ENCODE measurements at places on chromosomes 16 and 17.

DNA sequence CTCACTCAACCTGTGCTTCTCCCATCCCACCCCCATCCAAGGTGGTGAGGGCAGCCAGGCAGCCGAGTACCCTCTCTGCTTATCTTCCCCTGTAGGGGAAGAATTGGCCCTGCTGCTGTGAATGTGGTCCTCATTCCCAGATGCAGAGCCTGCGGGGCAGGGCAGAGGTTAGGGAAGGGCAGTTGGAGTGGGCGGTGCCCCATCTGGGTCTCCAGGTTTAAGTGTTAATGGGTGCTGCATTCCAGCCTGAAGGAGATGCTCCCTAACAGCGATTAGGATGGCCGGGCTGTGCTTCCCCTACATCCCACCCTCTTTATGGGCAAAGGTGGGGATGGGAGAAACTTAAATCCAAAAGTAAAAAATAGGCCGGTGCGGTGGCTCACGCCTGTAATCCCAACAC lies 12.1 kb downstream of the TMEM95 start:
- no peak for DNase-seq

DNA sequence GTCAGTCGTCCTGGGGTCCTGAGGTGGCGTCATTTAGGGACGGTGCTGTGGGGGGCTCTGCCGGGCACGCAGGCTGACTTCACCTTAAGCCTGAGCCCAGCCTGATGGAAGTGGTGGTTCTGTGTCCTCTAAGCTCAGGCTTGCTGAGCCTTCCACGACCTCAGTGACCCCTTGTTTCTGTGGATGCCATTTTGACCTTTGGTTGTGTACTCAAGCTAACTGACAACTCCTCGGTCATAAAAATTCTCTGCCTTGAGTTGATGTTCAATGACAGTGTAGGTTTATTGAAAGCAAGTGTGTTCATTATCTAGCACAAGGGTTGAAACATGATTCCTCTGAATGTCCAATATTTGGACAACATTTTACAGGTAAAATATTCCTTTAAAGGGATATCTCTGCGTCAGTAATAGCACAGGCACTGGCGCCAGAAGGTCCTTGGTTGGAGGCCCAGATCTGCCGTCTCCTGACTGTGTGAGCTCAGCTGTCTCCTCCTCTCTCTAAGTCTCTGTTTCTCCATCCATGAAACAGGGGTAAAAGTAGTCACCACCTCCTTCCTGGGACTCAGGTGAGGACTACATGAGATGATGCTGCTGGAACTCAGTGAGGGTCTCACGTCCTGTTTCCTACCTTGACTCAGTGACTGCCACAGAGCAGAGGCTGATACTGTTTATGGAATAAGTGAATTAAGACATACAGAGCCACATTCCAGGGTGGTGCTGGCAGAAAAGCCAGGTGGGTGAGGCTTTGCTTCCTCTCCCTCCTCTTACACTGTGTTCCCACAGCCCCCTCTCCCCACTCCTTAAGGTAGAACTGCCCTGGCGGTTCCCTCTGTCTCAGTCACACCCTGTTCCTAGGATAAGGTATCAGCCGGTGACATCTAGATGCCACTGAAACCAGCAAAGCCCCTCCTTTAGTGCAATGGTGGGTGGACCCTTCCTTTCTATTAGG lies 75.7 kb downstream of the IRF8 start:
- DNase-seq, result no peak

GRCh38 chr16:2511128-2511800 lies 2.5 kb upstream of the ATP6V0C start:
- DNase-seq, result no peak

DNA sequence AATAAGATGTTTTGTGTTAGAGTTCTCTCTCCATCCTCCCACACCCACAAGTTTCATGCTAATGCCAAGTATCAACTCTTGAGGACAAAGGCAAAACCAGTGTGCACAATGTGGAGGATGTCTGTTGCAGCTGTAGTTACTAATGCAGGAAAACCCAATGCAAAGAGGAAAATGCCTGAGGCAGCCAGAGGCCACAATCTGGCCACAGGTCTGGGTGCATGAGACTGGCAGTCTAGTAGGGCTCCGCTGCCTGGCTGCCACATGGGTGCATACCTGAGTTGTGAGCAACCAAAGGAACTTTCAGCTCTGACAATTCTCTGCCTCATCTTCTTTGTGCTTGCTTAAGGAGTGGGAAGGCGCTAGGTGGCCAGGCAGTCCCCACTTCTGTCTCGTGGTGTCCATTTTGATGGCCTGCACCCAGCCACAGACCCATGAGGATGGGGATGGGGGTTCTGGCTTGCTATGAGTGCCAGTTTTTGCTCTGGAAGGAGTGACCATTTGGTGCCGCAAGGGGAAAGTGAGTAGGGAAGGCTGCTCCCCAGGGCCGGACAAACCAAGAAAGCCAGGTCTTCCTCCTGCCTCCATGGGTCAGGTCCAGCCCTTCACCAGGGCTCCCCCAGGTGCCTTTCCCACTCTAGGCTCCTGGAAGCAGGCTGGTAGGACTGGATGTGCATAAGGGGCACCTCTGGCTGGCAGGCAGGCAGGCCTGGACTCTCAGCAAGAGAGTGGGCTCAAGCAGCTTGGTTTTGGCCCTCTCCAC lies 4.2 kb upstream of the GFOD2 start:
- no peak for DNase-seq

DNA sequence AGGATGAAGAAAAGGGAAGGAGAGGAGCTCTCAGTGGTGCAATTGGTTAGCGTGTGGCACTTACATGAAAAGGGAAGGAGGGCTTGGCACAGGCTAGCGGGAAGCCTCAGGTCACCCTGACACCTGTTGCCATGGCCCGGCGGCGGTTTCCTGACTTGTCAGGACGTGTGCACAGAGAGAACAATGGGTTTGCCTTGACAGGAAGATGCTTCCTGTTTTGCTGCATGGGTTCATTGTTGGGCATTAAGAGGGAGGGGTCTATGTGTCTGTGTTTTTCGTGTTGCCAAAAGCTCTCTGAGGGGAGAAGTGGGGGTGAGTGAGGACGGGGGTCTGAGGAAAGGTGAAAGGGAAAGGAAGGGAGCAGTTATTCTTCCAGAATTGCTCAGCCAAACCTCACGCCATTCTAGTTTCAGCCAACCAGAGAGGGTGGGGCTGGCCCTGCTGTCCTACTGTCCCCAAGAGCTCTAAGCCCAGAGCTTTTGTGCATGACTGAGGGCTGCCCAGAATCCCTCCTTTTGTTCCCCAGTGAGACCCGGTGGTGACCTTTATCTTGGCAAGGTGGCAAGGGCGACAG lies 17.1 kb upstream of the CCR7 start:
- DNase-seq, result no peak

DNA sequence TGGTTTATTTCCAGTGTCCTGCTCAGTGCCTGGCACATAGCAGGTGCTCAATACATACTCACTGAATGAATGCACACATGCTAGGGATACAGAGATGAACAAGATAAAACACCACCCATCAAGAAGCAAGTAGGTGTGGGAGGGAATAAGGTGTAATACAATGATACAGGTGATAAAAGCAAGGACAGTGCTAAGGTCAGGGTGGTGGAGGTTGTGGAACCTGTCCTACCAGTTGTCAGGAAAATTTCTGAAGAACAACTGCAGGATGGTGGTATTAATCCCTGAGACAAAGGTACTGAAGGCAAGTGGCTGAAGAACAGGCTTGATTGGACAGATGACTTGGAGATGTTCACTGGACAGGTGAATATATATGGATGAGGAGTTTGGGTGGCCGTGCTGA lies 1.8 kb downstream of the KNOP1 start:
- DNase-seq, result peak; percentile 52

- no peak for DNase-seq
These were observed 146.5 kb upstream of the CDH11 start for GRCh38 chr16:65268331-65268730.

GRCh38 chr16:27703545-27703944 lies 153.6 kb downstream of the KATNIP start:
- DNase-seq, result no peak

GRCh38 chr16:51876601-51876875 lies 670.4 kb downstream of the TOX3 start:
- no peak for DNase-seq

- DNase-seq, result no peak
These were observed 13.8 kb upstream of the CTCF start for GRCh38 chr16:67548265-67549126.

GRCh38 chr16:31114468-31114867 lies 3.0 kb upstream of the KAT8 start:
- no peak for DNase-seq

DNA sequence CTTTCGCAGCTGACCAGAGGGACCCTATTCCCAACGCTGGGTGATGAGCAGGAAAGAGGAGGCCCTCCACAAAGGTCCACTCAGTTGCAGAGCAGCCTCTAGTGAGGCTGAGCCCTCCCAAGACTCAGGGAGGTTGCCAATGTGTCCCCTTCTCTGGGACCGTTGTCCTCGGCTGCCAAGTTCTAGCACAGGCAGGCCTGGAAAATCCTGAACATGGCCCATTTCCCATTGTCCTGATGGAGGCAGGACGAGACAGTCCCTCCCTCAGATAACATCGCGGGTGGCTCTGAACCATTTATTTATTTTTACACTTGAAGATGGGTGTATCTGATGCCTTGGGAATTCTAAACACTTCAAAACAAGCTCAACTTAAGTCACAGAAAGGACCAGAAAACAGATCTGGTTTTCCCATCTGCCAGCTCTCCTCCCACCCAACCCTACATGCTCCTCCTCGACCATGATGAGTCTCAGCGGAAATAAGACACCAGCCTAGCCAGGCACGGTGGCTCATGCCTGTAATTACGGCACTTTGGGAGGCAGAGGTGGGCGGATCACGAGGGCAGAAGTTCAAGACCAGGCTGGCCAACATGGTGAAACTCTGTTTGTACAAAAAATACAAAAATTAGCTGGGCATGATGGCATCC lies 12.8 kb downstream of the CDIP1 start:
- no peak for DNase-seq

- DNase-seq, result no peak
These were observed 13.9 kb downstream of the BEAN1 start for GRCh38 chr16:66440970-66441369.

GRCh38 chr17:22512506-22512905 lies 820.2 kb downstream of the KCNJ18 start:
- no peak for DNase-seq

- no peak for DNase-seq
These were observed 30.4 kb downstream of the ABCA10 start for GRCh38 chr17:69198238-69198637.

DNA sequence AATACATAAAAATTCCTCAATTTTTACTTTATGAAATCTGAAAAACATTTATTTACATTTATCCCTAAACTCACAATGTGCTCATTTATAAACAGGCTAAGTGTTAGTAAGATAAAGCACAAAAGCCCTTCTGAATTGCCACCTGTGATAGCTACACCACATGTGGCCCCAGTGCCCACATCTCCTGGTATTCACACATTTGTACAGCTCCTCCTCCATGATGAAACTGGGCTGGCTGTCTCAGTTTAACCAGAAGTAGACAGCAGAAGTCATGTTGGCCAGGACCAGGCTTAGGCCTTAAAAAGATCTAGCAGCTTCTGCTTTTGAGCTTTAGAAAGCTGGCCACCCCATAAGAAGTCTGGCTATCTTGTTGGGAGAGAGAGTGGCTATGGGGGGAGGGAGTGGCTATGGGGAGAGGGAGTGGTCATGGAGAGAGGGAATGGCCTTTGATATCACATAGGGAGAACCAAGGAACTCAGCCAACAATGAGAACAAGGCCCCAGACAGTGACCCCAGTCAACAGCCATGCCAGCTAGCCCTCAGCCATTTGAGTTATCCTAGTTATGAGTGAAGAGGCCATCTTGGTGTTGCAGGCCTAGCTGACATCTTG lies 47.4 kb downstream of the CEP95 start:
- no peak for DNase-seq

DNA sequence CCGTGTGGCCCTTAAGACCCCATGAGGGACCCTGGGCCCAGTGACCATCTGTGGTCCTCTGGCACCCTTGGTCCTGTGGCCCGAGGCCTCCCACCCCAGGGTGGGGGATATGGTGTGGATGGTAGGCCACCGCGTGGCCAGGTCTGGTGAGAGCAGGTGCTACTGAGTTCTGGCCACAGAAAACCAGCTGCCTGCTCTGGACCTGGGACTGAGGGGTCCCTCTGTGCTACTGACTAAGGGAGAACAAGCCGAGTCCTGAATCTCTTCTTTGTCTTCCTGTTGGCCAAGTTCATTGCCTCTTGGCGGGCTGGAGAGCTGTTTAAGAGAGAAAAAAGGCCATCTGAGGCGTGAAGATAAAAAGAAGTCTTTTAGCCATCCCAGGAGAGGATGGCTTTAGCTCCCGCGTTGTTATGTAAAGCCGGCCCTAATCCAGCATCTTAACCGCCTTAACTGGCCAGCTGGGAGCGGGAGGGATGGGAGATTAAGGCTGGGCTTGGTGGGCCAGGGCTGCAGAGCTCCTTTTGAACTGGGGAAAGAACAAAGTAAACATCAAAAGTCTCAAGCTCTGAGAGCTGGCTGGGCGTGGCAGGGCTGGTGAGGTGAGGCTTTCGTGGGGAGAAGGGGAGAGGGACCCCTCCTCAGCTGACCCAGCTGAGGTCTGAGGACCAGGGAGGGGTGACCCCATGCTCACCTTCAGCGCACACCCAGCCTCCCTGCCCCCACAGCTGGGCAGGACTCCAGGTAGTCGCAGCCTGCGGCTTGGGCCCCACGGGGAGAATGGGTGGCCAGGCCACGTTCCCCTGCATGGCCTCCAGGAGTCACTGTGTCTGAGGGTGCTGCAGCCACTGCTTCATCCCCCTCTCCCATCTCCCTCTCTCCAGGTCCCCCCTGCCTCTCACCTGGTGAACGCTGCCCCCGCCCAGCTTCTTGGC lies 62.4 kb downstream of the NKD1 start:
- no peak for DNase-seq

DNA sequence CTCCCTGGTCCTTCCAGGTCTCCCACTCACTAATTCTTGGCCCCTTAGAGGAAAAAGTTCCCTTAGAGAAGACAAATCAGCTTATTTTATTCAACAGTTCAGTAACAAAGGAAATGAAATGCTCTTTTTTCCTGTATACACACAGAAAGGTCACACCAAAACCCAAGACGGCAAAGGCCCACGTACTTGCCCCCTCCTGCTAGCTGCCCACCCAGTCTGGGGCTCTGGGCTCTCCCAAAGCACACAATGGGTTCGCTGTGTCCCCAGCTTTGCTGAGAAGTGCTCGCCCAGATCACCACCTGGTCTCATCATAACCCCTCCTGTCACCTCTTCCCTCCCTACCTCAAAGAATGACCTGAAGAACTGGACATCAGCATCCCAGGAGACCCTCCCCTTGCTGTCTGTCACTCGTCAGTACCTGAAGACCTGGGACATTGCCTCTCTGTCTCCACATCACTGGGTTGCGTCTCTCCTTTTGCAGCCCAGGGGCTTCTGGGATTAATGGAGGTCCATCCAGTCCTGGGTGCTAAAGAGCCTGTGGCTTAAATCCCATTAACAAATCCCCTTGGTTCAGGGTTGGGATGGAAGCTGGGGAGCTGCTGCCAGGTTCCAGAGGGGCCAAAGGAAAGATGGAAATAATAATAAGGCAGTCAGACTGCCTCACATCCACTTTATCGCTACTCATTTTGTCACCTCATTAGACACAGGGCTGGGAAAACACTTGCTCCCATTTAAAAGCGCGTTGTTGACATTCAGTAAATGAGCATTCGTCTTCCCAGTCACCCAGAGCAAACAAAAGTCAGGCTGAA lies 3.3 kb downstream of the SLC6A4 start:
- DNase-seq, result no peak

GRCh38 chr16:24980077-24980793 lies 34.9 kb downstream of the ARHGAP17 start:
- DNase-seq, result peak; percentile 32

GRCh38 chr17:17377071-17377967 lies 74.1 kb downstream of the NT5M start:
- no peak for DNase-seq

All from LNCaP clone FGC (cell line).